OCI-M1 (cell line): ENCODE measurements at places on chromosomes 5 and 9.

DNA sequence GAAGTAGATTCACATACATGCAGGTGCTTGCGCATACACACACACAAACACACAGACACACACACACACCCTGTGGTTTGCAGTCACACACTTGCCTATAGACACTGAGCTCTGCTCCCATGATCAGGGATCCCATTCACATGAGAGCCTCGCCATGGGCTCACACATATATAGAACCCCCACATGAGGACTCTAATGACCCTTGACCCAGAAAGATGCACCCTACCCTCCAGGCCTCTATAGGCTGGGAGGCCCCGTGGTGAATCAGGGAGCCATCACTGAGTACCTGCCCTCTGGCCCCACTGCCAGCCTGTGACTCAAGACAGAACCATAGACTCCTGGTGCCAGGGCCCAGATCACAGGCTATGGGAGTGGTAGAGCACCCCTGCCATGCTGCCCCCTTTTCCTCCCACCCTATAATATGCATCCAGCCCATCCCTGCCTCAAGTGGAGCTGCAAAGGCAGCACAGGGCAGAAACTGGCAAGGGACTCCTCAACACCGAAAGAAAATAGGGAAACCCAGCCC is 3.3 kb upstream of the AQP3 start:
- DNase-seq: no peak

GRCh38 chr9:85432599-85432998 is 309.2 kb downstream of the AGTPBP1 start:
- no peak for DNase-seq

- DNase-seq: no peak
Observed at GRCh38 chr5:143436871-143437270, 33.4 kb upstream of the NR3C1 start.

- peak; percentile 37 for DNase-seq
Observed at GRCh38 chr5:174217527-174217926, 172.0 kb downstream of the NSG2 start.

GRCh38 chr9:136522314-136523237 is 23.3 kb downstream of the NOTCH1 start:
- no peak for DNase-seq

DNA sequence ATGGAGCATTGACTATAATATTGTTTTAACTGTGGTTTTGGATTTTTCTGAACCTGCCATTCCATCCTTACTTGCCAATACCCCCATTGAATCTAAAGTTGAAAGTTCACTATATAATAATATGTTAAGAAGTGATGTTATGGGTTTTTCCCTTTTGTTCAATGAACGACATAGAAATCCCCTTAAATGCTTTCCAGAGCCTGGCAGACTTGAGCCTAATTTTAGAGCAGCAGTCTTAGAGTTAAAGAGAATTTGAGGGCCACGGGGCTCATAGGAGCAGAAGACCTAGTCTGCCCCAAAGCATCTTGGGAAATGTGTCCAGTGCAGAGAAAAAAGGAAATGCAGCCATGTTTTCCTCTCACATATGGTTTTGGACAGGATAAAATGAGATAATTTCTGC is 146.1 kb upstream of the SLC44A1 start:
- DNase-seq: no peak
